NCI-H510A treated with DMSO at 0.1 percent for 48 hours (cell line): ENCODE measurements at places on chromosomes 11 and 22.

DNA sequence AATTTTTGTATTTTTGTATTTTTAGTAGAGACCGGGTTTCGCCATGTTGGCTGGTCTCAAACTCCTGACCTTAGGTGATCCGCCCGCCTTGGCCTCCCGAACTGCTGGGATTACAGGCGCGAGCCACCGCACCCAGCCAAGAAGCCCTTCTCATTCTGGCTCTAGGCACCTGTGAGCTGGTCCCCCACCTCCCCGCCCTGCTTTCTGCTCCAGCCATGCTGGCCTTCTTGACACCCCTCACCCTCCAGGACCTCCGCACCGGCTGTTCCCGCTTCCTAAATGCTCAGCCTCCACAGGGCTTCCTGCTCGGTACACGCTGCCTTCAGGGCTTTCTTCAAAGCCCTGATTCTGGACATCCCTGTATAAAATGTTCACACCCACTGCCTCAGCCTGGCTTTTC lies 5.5 kb upstream of the FXYD2 start:
- DNase-seq, result no peak

DNA sequence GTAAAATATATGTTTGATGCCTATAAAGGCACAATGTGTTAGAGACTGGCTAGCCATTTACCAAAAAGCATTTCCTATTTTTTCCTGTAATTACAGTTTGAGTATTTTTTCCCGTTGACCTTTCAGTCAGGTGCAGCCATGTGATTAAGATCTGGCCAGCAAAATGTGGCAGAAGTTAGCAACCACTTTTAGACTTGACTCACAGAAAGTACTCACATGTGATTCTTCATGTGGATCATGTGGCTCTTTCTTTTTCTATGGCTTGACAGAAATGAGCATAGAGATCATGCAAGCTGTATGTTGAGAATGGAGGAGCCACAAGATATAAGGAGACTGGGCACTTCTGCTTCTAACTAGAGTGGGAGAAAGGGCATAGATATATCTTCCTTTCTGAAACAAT lies 27.3 kb upstream of the RAB38 start:
- no peak for DNase-seq

GRCh38 chr11:73645121-73645969 lies 1.0 kb upstream of the PLEKHB1 start:
- no peak for DNase-seq

GRCh38 chr22:34198976-34199375 lies 278.7 kb upstream of the LARGE1 start:
- DNase-seq, result no peak

- no peak for DNase-seq
Measured at GRCh38 chr22:43636086-43636485, 176.0 kb downstream of the EFCAB6 start.

DNA sequence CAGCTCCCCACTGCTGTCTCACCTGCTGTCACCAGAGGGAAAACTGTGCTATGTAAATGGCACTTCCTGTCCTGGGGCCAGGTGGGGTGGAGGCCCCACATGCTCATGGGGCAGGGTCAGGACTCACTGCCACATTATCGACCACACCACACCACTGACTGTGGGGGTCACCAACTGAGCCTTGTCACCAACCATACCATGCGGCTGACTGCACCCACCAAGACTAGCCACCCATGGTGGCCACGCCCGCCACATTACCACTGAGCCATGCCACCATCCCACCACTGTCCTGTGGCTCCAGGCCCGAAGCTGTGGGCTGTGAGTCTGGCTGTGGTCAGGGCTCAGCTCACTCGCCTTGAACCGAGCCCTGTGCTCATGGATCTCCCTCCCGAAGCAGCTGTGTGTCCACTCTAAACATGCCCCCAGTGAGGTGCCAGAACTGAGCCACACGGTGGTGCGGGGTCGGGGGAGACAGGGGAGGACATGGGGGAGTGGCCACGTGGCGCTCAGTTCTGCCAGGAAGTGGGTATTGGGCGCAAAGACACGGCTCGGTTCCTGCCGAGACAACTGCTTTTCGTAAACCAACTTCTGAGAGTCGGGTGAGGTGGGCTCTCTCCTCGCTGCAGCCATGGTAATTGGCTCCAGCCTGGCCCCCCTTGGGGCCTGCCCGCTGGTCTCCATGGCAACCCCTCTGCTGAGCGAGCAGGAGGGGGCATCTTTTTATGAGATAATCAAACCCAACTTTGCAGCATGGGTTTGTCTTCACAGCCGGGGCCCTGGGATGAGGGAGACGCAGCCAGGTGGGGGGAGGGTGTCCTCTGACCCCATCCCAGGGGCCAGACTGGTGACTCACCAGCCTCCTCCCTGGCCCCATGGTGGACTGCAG lies 23.2 kb downstream of the RTN4R start:
- DNase-seq, result no peak

GRCh38 chr11:129947474-129947873 lies 52.1 kb upstream of the NFRKB start:
- no peak for DNase-seq

- no peak for DNase-seq
Measured at GRCh38 chr22:27181537-27181936, 524.1 kb downstream of the MIAT start.

GRCh38 chr11:8258289-8258688 lies 5.4 kb downstream of the LMO1 start:
- DNase-seq, result no peak

GRCh38 chr11:122799406-122800105 lies 38.7 kb upstream of the CRTAM start:
- DNase-seq, result no peak

DNA sequence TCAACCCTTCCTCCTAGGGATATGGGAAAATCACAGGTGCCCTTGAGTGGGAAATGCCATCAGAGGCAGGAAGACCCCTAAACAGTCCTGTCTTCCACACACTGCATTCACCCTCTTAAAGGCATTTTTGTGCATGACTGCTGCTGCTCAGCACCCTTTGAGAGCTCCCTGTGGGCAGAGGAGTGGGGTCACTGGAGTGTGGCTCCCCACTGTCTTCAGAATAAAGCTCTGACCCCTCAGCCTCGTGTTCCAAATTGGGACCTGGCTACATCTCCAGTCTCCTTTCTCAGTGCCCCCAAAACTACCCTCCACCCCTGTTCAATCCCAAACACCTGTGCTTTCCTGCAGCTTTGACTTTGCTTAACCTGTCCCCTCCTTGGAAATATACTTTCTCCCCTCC lies 46.6 kb downstream of the CHRDL2 start:
- no peak for DNase-seq

- DNase-seq, result peak; percentile 91
Measured at GRCh38 chr11:112219476-112220232, 6.6 kb upstream of the PTS start.

GRCh38 chr11:64234647-64235379 lies 429 bp downstream of the VEGFB start:
- no peak for DNase-seq

- DNase-seq, result no peak
Measured at GRCh38 chr11:62204430-62204829, 4.0 kb upstream of the SCGB2A1 start.

- DNase-seq, result peak; percentile 87
Measured at GRCh38 chr11:57335343-57336110, at the start of gene SSRP1. Gene SSRP1 (minus strand): TSS chr11:57335892. CDS start chr11:57335121, 771 bp downstream.

DNA sequence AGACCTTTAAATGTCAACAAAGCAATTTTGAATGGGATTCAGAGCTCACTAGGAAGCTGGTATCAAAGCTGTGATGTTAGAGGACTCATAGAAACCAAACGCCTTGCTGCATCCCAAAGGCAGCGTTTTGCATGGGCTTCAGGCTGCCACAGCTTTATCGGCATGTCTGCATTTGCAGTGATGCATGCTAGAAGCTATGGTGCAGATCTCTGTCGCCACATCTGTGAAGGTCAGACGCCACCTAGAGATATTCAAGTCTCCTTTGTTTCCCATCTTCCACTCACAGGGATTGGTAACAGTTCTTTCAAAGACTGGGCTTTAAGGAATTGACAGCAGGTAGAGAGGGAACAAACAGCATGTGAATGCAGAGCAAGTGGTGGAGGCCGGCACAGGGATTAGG lies 47.8 kb downstream of the NTM start:
- no peak for DNase-seq

DNA sequence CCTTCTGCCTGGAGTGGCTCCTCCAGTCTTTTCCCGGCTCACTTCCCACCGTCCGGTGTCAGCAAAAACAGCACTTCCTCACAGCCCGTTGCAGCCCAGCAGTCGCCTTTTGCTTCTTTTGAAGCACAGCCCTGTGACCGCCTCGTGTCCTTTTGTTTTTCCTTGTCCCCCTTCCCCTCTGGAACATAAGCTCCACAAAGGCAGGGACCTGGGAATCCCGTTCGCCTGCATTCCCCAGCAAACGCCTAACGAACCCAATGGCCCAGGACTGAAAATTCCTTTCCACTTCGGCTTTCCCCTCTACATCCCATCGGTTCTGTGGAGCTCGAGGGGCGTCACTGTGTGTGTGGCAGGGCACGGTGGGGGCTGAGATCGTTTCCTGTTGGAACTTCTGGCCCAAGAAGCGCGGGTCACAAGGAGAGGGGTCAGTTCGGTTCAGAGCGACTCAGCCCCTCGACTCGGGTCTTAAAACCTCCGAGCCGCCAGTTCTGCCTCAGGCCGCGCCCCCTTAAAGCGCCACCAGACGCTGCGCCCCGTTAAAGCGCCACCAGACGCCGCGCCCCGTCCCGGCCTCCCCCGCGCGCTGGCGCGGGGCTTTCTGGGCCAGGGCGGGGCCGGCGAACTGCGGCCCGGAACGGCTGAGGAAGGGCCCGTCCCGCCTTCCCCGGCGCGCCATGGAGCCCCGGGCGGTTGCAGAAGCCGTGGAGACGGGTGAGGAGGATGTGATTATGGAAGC lies 841 bp downstream of the RIC8A start:
- DNase-seq, result peak; percentile 1

GRCh38 chr11:111236383-111236782 lies 9.1 kb upstream of the POU2AF2 start:
- no peak for DNase-seq

DNA sequence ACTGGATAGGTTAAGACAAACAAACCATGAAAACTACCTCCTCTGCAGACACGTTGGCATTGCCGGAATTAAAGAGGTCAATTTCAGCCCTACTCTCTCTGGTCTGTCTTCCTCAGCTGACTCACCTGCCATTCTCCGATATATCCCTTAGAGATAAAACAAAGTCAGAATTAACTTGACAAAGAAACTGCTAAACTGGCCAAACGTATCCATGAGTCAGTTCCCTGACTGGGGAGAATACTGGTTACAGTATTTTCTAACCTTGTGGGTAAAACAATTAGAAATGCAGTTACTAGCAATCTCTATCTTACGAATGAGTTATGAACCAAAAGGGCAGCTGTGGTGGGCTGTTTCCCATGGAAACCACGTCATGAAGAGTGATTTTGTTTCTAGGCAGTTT lies 96.2 kb downstream of the RDX start:
- no peak for DNase-seq

- DNase-seq, result no peak
Measured at GRCh38 chr11:33723238-33723881, 12.9 kb downstream of the CD59 start.

- DNase-seq, result peak; percentile 79
Measured at GRCh38 chr22:24996420-24996952, 44.0 kb downstream of the KIAA1671 start.

DNA sequence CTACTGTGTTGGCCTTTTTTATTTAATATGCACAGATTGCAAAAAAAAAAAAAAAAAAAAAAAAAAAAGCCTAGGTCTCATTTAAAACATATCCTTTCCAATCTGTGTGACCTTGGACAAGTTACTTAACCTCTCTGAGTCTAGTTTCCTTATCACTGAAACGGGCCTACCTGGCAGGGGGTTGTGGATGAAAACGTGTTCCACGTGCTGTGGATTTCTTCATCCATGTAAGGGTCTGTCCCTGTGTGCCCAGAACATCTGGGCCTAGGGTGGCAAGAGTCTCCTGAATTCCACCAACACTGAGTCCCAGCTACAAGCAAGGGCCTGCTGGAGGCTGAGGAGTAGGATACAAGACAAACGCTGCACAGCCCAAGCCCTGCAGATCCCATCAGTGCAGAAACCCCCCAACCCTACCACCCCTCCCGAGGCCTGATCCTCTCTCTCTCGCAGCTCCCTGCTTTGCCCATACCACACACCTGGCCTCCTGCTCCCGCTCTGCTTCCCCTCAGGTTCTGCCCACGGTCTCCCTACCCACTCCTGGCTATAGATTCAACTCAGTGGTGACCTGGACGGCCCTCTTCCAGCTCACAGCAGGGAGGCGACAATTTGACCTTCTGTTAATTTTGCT lies 4.7 kb upstream of the GNAZ start:
- no peak for DNase-seq
